Suprapubic skin (tissue), 4 donors: ENCODE measurements at places on chromosomes 4 and X.

GRCh38 chr4:36349938-36350549 is 68.6 kb downstream of the DTHD1 start:
- no peak for DNase-seq

DNA sequence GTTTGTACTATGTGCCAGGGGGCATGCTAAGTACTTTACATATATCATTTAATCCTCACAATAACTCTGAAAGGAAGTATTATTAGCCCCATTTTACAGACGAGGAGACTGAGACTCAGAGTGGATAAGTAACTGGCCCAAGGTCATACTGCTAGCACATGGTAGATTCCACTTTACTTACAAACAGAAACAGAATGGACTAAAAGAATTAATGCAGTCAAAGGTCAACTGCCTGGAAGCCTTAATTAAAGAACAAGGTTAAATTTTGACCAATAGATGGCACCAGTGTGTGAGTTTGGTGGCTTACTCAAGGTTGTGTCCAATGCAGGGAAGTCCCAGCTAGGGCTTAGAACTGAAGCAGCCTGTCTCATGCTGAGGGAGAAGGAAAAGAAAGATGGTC is 4.7 kb downstream of the RIPPLY1 start:
- DNase-seq, result no peak

- no peak for DNase-seq
Observed at GRCh38 chr4:1172228-1172851, at the start of gene SPON2. Gene SPON2 (minus strand): TSS chr4:1172583.

GRCh38 chrX:39985551-39985950 is 112.2 kb downstream of the BCOR start:
- DNase-seq, result no peak

DNA sequence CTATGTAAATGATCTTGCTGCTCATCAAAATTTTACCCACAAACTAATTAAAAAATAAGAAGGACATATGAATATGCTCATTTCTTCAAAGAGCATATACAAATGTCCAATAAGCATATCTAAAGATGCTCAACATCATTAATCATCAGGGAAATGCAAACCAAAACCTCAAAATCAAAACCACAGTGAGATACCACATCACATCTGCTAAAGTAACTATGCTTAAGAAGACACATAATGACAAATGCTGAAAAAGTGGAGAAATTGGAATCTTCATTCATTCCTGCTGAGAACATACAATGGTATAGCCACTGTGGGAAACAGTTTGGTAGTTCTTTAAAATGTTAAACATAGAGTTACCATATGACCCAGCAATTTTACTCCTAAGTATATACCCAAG is 81.9 kb downstream of the AFF2 start:
- DNase-seq, result no peak

DNA sequence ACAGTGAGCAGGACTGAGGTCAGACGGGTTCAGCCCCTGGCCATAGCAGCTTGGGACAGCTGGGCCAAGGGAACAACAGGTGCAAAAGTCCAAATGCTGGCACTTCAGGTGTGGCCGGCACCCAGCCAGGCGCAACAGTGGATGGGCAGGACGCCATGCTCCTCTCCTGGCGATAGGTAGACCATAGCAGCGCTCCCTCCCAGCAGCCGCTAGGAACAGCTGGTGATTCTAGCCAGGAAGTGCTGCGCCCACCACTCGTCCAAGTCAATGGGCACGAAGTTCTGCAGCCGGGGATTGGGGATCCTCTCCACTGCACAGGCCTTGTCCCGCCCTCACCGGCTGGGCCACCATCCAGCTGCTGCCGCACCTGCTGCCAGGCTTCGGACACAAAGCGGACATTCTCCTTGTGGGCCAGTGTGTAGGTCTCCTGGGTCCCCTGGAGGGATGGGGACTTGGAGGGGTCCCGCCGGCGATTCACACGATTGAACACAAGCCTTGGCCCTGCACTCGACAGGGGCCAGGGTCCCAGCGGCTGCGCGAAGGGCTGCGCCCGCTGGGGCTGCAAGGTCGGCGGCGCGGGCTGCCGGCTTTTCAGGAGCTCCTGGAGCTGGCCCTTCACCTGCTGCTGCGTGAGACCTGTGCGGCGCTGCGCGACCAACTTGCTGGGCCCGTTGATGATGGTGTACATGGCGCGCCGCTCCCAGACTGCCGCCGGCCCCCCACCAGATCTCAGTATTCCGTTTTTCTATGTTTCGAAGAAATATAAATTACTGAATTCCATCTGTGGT is 227.5 kb upstream of the STK26 start:
- DNase-seq, result no peak
